Esophagus mucosa (tissue), 1 donor: ENCODE measurements at places on chromosomes 3 and 15. TPM values are rescaled to one million over a fixed set of nuclear protein-coding genes. Genes with fewer than 3 reads are reported as not detected.

GRCh38 chr15:99564221-99565048, 1.3 kb upstream of the MEF2A start:
- no peak for ATAC-seq

DNA sequence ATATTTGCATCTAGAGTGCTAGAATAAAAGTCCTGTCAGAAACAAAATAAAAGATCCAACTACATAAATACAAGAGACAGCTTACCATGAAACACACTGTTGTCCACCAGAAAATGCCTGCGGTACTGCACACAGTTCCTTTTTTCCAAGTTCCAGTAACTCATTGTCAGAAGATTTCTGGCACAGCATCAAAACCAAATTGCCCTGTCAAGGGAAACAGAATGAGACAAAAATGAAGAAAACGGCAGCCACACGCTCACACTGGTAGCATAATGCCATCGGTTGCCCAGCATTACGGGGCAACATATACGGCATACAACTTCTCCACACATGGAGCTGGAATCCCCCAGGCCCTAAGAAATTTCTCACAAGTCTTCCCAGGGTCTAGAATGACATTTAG, 40.8 kb downstream of the PLCH1 start:
- ATAC-seq: no peak

- ATAC-seq: no peak
These were observed 38.4 kb upstream of the GALNT15 start for GRCh38 chr3:16136055-16136454.

DNA sequence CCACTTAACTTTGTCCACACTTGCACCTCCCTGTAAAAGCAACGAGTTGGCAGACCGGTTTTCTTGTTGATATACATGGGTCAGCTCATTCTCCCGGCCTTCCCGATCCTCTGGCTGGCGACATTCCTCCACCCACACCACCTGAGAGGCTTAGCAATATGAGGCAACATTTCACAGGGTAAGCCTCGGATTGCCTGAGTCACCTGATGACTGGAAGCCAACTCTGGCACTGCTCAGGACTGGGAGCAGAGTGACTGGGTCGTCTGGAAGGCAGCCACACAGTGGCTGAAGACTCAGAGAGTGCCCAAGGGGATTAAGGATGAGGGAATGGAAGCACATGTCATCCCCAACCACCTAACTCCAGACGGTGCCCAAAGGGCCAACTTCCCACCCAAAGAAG, 9.8 kb downstream of the HOMER2 start:
- ATAC-seq: peak; percentile 98

- ATAC-seq: no peak
These were observed 68.6 kb downstream of the FHIT start for GRCh38 chr3:61182662-61183061.

DNA sequence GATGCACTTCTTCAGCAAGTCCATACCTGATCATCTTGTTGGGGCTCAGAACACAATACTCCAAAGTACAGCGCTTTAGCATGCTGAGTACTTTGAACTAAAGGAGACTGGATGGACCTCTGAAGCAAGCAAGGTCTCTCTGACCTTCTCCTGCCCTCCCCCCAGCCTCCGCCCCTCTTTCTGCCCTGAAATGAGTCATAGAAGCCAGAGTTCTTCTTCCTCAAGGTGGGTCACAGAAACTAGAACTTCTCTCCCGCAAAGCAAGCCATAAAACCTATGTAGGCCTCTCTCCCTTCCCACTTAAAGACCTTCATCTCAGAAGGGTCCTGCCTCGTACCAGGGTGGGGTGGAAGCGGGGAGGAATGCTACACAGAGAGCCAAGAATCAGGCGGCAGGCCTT, 230.5 kb upstream of the PROK2 start:
- no peak for ATAC-seq

- ATAC-seq: peak; percentile 60
These were observed 37.9 kb upstream of the TNFAIP8L3 start for GRCh38 chr15:51132384-51133139.

GRCh38 chr3:158026236-158026635, 80.0 kb downstream of the SHOX2 start:
- ATAC-seq: no peak

DNA sequence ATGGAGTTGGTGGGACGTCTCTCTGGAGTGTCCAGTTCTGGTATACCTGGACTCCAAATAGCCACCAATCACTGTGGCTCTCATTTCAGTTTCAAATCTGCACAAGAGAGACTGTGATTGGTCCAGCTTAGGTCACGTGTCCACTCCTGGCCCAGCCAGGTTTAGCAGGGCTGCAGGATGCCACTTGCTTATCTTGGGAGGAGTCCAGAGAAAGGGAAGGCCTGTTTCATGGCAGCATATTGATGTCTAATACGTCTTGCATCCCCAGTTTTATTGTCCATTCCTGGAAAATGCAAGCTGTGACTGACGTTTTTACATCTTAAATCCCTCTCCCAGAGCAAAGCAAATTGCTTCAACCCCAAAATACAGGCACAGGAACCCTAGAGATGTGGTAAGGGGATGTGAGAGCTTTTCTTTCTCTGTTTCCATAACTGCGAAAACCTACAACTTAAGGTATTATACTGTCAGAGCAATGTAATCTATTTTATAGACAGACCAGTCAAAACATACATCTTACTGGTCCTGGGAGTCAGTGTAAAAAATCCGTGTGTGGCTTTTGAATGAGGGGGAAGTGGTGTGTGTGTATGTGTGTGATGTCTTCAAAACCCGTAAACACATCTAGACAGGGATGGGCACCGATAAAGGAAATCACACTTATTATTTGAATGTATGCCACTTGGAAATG, 274.4 kb downstream of the TLE3 start:
- ATAC-seq: no peak

GRCh38 chr3:158776531-158776930, 25.3 kb upstream of the MFSD1 start:
- no peak for ATAC-seq

GRCh38 chr3:42092006-42092405, 849 bp downstream of the TRAK1 start:
- no peak for ATAC-seq

DNA sequence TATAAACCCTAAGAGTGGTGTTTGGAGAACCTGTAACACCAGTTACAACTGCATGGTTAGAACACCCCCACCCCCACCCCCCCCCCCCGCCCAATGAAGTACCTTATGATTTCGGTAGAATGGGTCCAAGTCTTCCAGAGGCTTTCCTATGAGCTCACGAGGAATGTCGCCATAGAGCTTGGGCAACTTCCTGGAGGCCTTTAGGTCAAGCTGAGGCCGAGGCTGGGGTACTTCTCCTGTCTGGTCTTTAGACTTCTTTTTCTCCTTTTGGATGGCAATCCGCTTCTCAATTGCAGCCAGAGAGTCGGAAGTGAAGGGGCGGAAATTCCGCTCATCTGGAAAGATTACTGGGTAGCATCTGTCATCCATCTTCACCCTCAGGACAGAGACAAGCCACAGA, 101.8 kb downstream of the SCN11A start:
- no peak for ATAC-seq

DNA sequence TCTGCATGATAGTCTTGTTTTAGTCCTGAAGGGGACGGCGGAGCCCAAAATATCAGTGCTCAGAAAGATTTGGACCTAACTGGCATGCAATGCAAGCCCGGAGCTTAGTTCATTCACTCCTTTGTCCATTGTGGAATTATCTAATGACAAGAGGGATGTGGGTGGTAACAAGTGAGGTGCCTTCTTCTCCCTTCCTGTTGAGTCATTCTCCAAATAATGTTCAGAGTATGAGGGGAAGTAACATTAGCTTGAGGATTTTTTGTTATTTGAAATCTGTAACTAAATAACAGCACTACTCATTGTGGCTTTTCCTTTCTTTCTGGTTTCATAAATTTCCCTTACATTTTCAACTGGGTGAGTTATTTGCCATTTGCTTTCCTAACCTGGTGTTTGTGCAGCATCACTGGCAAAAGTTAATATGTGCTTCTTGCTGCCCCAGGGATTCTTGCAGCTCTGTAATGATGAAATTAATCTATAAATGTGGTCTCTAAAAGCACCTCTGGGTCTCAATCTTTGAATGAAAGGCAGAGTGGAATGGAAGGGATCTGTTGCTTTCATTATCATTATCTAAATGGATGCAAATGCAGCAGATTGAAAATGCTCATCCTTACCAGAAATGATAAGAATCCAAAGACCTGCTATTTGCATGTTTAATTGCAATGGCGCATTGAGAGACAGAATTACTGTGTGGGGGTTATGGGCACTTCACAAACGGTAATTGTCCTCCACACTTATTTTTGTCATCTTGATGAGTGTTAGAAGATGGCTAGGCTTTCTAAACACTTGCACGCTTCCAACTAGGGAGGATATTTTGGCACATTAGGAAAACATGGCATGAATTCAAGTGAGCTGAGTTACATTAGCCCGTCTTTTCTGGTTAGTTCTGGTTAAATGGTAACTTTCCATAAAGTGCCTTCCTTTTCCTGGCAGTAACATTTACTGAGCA, 89.9 kb upstream of the MITF start:
- ATAC-seq: no peak

DNA sequence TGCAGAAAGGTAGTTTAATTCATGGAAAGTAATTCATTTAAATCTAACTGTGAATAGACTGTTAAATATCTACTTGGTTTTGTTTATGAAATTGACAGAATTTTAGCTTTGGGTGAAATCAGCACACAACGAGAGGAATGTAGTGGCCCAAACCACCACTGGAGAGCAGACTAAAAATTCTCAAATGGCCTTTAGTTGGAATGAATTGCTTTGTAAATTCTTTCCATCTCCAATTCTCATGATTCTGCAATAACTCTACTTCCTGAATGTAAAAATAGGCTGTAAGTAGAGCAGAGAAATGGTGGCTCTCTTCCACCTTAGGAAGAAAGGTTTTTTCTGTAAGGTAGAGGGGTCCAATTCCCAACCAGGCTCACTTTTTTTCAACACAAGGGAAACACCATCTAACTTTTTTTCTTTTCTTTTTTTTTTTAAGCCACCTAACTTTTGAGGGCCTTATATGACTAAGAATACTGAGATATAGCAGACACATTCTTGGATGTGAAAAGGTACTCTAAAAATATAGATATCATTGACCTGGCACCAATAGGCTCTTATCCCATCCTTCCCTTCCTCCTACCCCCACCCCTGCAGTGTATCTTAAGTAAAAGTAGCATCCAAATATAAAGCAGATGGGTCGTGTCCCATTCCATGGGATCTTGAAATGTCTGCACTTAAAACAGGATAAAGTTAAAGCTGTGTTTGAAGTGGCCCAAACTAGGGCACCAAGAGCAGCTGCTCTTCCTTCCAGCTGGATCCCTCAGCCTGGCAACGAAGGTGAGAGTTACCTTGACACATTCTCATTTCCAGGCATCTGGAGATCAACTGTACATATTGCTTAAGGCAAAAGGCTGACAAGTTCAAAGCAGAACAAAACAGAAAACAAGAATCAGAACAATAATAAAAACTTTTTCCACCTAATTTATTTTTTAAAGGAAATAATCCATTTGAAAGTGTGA, 194.1 kb downstream of the TPRG1 start:
- ATAC-seq: no peak

DNA sequence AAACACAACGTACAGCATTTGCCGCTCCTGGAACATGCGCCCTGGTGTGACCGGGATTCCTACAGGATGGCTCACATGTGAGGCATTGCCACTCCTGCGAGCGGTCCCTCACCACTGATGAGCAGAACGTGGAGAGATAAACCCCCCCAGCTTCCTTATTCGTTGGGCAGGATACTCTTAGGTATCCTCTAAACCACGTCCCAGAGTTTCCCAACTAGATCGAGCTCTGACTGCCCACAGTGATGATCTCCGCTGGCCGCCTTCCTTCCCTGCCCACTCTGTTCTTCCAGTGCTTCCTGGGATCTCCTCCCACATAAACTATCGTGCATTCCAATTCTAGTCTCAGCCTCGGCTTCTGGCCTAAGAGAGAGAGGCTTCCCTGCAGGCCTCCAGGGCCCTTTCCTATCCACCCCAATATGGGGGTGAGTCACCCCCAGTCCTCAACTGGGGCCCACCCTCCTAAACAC, 91.8 kb downstream of the TOP2B start:
- no peak for ATAC-seq

Gene AMT
- 0.88 TPM for total RNA-seq

Gene UTS2B
- not detected for total RNA-seq

Gene NISCH
- total RNA-seq: 38.0 TPM

Gene PP2D1
- total RNA-seq: not detected

Gene SKOR1
- 0.08 TPM for total RNA-seq

Gene C3orf49
- total RNA-seq: not detected

Gene ATP8B4
- 0.56 TPM for total RNA-seq

Gene ACKR2
- total RNA-seq: 1.1 TPM
